A673 (cell line): ENCODE measurements at places on chromosomes 6 and 20. TPM values are rescaled to one million over a fixed set of nuclear protein-coding genes. Genes with fewer than 3 reads are reported as not detected.

The ARG1 gene
- total RNA-seq = not detected in 2 replicates

GRCh38 chr20:63568986-63569949, 4.8 kb downstream of the HELZ2 start:
- no peak overlapping the region for H3K27ac ChIP-seq
- H3K27me3 ChIP-seq = no peaks in the 10 kb centered on the region
- no peak overlapping the region for H3K4me3 ChIP-seq
- no peak for DNase-seq
- peaks cover 2% of the 10 kb centered on the region for H3K4me1 ChIP-seq

The LKAAEAR1 gene
- total RNA-seq = 0.37 and 0.62 TPM in 2 replicates

The MEI4 gene
- not detected in 2 replicates for total RNA-seq

DNA sequence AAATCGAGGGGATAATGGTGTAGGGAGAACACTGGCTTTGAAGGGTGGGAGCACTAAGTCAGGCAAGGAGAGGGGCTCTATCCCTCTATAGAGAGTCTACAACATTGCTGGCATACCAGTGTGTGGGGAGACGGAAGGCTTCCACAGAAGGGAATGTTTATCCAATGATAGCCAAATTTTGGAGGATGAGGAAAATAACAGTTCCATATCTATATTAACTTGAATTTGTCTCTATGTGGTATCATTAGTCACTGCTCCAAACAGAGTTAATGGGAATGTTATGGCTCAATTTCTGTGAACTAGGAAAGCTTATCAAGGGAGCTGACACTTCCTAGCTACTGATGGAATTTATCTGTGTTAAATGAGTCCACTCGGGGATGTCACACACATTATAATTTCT, 208.9 kb upstream of the PHACTR1 start:
- no peaks in the 10 kb centered on the region for H3K36me3 ChIP-seq
- H3K27ac ChIP-seq = no peak overlapping the region
- no peak for DNase-seq
- no peaks in the 10 kb centered on the region for H3K27me3 ChIP-seq

The NR2E1 gene
- total RNA-seq = not detected in 2 replicates
